ENCODE measurements at places on chromosomes 13 and 19. TPM values are rescaled to one million over a fixed set of nuclear protein-coding genes. Genes with fewer than 3 reads are reported as not detected.

- no peaks in the 10 kb centered on the region for H3K36me3 ChIP-seq
- DNase-seq: no peak
- H3K4me1 ChIP-seq: no peaks in the 10 kb centered on the region
- no peak overlapping the region for H3K4me3 ChIP-seq
Observed at GRCh38 chr13:80473695-80474094, 132.8 kb upstream of the SPRY2 start.

DNA sequence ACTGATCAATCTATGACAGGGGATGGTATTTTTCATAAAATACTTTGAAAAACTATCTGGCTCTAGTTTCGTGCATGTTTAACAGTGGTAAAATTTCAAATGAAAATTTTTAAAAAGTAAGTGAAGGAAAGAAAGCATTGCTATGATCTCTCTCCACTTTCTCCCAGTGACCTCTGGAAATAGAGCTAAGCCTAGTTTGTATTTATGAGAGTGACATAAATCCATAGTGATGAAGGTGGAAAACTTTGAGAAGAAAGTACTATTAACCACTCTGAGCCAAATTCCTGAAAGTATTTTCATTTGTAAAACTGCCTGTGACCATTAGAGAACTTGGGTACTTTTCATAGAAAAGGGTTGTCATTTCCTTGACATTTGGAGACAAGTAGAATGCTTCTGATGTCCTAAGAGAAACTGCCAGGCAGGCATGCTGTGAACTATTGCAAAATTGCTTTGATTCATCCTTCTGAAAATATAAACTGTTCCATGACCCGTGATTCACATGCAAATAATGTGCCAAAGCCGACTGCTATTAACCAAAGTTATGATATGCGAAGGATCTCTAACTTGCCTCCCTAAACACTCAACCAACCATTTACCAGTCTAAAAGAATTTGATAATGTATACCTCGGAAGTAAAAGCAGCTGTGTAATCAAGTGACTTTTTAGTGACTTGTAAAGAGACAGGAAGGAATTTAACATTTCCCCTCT lies 133.2 kb downstream of the VWA8 start:
- no peaks in the 10 kb centered on the region for H3K36me3 ChIP-seq
- no peak overlapping the region for H3K27ac ChIP-seq
- no peaks in the 10 kb centered on the region for H3K4me1 ChIP-seq
- no peak for DNase-seq

GRCh38 chr13:91236182-91236581 lies 111.3 kb upstream of the MIR17HG start:
- H3K36me3 ChIP-seq: no peaks in the 10 kb centered on the region
- no peaks in the 10 kb centered on the region for H3K27me3 ChIP-seq
- no peak for DNase-seq
- no peak overlapping the region for H3K27ac ChIP-seq
- no peaks in the 10 kb centered on the region for H3K4me1 ChIP-seq

DNA sequence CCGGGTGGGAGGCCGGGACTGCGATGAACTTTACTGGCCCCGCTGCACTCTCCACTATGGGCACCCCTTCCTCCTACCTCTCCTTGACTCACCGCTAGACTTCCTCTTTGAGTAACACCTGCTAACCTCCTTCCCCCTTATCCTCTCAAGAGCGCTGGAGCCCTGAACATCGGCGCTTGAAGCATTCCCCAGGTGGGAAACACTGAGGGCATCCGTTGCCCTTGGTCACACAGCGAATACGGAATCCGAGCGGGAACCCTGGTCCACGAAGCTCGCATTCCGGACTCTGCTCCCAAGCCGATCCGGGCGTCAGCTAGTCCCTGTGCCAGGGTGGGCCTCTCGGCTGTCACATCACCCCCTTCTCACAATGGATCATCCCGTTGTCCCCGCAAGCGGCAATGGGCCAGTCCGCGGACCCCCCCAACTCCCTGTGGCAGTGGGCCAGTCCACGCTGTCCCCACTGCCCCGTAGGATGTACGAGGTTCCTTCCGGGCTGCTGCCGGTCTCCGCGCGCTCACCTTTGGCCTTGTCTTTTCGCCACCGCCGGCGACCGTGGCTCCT lies 4.2 kb downstream of the LIPE start:
- DNase-seq: peak; percentile 58
- H3K27ac ChIP-seq: peak overlapping the region; percentile 61
- no peaks in the 10 kb centered on the region for H3K27me3 ChIP-seq
- peaks cover 39% of the 10 kb centered on the region for H3K4me1 ChIP-seq
- H3K4me3 ChIP-seq: peak overlapping the region; percentile 86

DNA sequence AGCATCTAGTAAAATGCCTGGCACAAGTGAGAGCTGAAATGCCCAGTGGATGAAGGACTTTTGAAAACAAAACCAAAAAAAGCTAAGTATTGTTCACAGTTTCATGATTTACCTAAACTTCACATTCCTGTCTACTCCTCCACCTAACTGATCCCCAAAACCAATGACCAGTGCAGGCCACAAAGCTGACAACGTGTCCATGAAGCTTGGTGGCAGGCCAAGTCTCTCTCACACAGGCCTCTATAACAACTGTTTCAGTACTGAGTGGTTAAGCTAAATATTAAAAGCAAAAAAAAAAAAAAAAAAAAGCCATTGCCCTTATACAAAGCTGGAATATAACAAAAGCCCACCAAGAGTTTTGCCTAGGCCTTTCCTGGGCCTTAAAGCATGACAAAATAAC lies 36.4 kb downstream of the STK24 start:
- H3K27me3 ChIP-seq: no peaks in the 10 kb centered on the region
- no peak overlapping the region for H3K27ac ChIP-seq
- H3K36me3 ChIP-seq: no peaks in the 10 kb centered on the region
- no peak overlapping the region for H3K4me3 ChIP-seq

GRCh38 chr19:47523473-47523872 lies 8.6 kb upstream of the NAPA start:
- peaks cover 9% of the 10 kb centered on the region for H3K4me1 ChIP-seq
- no peak for DNase-seq
- no peaks in the 10 kb centered on the region for H3K27me3 ChIP-seq
- no peaks in the 10 kb centered on the region for H3K36me3 ChIP-seq
- H3K4me3 ChIP-seq: no peak overlapping the region

GRCh38 chr13:25857830-25858229 lies 194.0 kb downstream of the SHISA2 start:
- no peak for DNase-seq
- no peak overlapping the region for H3K4me3 ChIP-seq
- H3K27ac ChIP-seq: no peak overlapping the region
- no peaks in the 10 kb centered on the region for H3K36me3 ChIP-seq
- H3K4me1 ChIP-seq: no peaks in the 10 kb centered on the region

DNA sequence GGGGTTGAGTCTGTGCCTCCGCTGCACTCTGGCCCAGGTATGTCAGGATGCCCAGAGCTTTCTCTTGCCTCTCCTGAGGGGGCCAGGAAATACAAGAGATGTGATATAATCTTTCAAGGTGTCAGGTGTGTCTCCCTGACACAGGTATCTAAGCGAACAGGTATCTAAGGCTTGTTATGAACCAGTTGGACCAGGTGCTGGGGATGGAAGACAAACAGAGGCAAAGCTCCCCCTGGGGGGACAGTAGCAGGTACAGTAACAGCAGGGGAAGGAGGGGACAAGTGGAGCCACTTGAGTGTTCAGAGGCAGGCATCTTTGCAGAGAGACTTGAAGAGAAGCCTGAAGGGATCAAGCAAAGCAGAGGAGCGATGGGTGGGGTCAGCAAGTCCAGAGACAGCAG lies 2.6 kb downstream of the LENG1 start:
- H3K27me3 ChIP-seq: no peaks in the 10 kb centered on the region
- DNase-seq: no peak
- no peak overlapping the region for H3K27ac ChIP-seq
- H3K36me3 ChIP-seq: peaks cover 61% of the 10 kb centered on the region
- H3K4me1 ChIP-seq: peaks cover 67% of the 10 kb centered on the region

DNA sequence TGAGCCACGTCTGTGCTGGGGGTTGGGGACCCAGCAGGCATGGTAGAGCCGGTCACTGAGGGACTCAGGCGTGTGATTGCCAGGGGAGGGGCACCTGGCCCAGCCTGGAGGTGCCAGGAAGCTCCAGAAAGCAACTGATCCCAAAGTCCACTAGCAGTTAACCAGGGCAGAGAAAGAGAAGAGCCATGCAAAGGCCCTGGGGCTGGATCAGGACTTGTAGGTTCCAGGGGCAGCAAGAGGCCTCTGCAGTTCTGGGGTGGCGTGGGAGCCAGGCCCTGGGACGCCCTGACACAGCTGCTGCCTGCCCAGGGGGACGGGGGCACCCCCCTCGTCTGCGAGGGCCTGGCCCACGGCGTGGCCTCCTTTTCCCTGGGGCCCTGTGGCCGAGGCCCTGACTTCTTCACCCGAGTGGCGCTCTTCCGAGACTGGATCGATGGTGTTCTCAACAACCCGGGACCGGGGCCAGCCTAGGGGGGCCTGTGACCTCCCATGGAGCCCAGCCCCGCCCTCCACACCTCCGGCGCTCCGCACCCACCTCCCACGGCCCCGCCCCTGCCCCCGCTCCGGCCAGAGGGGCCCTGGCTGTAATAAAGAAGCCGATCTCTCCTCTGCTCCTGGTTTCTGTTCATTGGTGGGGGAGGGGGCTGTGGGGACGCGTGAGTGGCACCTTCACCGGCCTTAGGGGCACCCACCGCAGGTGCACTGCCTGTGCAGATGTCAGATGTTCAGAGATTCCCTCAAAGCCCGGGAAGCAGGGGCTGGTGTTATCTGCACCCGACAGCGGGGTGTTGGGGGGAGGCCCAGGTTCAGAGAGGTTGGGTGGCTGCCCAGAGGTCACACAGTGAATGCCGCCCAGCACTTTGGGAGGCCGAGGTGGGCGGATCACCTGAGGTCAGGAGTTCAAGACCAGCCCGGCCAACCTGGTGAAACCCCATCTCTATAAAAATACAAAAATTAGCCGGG lies 4.1 kb downstream of the AZU1 start:
- H3K4me3 ChIP-seq: no peak overlapping the region
- no peaks in the 10 kb centered on the region for H3K27me3 ChIP-seq
- H3K4me1 ChIP-seq: no peaks in the 10 kb centered on the region
- no peak for DNase-seq
- no peaks in the 10 kb centered on the region for H3K36me3 ChIP-seq

- no peaks in the 10 kb centered on the region for H3K27me3 ChIP-seq
- H3K4me1 ChIP-seq: no peaks in the 10 kb centered on the region
- H3K4me3 ChIP-seq: no peak overlapping the region
- no peak for DNase-seq
- H3K27ac ChIP-seq: no peak overlapping the region
Observed at GRCh38 chr13:27401210-27401609, 23.2 kb upstream of the GTF3A start.

GRCh38 chr19:51082611-51083010 lies at the start of gene KLK14:
KLK14 (minus strand) TSS chr19:51082887; CDS start chr19:51082614, 273 bp downstream.
- H3K4me3 ChIP-seq: no peak within 1 kb of the TSS
- no peaks in the 10 kb centered on the region for H3K27me3 ChIP-seq
- H3K36me3 ChIP-seq: no peaks in the 10 kb centered on the region

DNA sequence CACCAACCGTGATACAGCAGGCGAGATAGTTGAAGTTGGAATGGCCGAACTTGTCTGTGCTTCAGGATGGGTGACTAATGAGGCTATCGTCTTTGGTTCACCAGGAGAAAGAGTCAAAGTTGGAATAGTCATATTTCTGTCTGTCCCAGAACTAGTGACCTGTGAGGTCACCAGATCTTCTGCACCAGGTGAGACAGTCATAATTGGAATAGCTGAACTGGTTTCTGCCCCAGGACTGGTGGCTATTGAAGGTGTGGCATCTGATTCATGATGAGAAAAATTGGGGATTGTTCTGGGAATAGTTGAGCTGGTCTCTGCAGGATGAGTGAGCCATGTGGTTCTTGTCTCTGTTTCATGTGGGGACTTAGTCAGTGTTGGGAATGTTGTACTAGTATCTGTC lies 71.6 kb downstream of the MUC16 start:
- no peak overlapping the region for H3K4me3 ChIP-seq
- H3K36me3 ChIP-seq: no peaks in the 10 kb centered on the region
- no peaks in the 10 kb centered on the region for H3K27me3 ChIP-seq
- H3K27ac ChIP-seq: no peak overlapping the region
- DNase-seq: no peak
- H3K4me1 ChIP-seq: no peaks in the 10 kb centered on the region

DNA sequence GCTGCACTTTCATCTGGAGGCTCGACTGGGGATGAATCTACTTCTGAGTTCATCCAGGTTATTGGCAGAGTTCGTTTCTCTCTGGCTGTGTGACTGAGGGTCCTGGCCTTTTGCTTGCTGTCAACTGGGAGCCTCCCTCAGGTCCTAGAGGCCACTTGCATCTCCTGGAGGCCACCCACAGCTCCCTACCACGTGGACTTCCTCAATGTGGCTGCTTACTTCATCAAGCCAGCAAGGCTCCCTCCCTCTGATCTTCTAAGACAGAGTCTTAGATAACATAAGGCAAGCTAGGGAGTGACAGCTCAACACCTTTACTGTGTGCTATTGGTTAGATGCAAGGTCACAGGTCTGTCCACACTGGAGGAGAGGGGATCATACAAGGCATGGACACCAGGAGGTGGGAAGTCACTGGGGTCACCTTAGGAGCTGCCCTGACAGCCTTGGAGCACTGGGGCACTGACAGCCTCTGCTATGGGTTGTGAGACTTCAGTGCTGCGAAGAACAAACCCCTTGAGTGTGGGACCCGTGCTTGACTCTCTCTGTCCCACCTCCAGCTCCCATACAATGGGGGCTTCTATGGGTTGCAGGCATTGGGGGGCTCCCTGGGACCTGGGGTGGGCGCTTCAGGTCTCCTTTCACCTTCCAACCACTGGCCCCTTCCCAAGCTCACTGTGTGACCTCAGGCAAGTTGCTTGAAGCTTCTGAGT lies 5.3 kb downstream of the FAM187B start:
- H3K4me1 ChIP-seq: peaks cover 48% of the 10 kb centered on the region
- DNase-seq: no peak
- H3K27me3 ChIP-seq: no peaks in the 10 kb centered on the region
- no peak overlapping the region for H3K4me3 ChIP-seq
- H3K36me3 ChIP-seq: no peaks in the 10 kb centered on the region

GRCh38 chr19:49749055-49749716 lies 13.9 kb downstream of the TSKS start:
- no peak overlapping the region for H3K4me3 ChIP-seq
- H3K27me3 ChIP-seq: no peaks in the 10 kb centered on the region
- H3K27ac ChIP-seq: no peak overlapping the region
- no peaks in the 10 kb centered on the region for H3K36me3 ChIP-seq

- no peaks in the 10 kb centered on the region for H3K4me1 ChIP-seq
- no peaks in the 10 kb centered on the region for H3K27me3 ChIP-seq
- no peak overlapping the region for H3K4me3 ChIP-seq
- DNase-seq: no peak
- no peak overlapping the region for H3K27ac ChIP-seq
- no peaks in the 10 kb centered on the region for H3K36me3 ChIP-seq
Observed at GRCh38 chr13:110354715-110355473, 47.8 kb downstream of the COL4A2 start.

- no peak overlapping the region for H3K4me3 ChIP-seq
- H3K27me3 ChIP-seq: no peaks in the 10 kb centered on the region
- H3K36me3 ChIP-seq: no peaks in the 10 kb centered on the region
Observed at GRCh38 chr19:51352783-51353360, 10.9 kb upstream of the VSIG10L start.

ZNF865 gene
- 20.9 TPM for total RNA-seq

SHISA2 gene
- total RNA-seq: 0.58 TPM

C19orf53 gene
- total RNA-seq: 84.3 TPM

GTPBP3 gene
- total RNA-seq: 58.4 TPM

SLITRK1 gene
- not detected for total RNA-seq

LACC1 gene
- 5.0 TPM for total RNA-seq

PTH2 gene
- total RNA-seq: not detected

ATP4B gene
- total RNA-seq: not detected
